Stimulated activated CD4-positive, alpha-beta T cell treated with anti-CD3 and anti-CD28 coated beads, Interleukin-1b, Interleukin-23, amount 100 ng/mL, for 1 hour (primary cell): ENCODE measurements at places on chromosomes 7 and 10.

DNA sequence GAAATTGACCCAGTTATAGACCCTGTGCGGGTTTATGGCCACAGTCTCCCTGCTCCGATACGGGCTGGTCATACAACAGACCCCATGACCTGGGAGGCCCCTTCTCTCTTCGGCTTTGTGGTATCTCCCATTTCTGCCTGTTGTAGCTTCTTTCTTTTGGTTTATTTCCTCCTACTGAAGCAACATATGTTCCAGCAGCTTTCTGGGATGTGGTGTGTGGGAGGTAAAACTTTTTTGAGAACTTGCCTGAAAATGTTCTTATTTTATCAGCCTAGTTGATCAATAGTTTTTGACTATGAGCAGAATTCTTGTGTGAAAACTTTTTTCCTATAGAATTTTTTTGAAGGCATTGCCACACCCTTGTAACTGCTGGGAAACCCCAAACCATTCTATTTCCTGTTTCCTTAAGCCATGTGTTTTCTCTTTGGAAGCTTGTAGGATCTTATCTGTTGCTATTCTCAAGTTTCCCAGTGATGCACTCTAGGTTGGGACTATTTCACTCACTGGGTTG is 80.0 kb downstream of the DAGLB start:
- no peak for DNase-seq

DNA sequence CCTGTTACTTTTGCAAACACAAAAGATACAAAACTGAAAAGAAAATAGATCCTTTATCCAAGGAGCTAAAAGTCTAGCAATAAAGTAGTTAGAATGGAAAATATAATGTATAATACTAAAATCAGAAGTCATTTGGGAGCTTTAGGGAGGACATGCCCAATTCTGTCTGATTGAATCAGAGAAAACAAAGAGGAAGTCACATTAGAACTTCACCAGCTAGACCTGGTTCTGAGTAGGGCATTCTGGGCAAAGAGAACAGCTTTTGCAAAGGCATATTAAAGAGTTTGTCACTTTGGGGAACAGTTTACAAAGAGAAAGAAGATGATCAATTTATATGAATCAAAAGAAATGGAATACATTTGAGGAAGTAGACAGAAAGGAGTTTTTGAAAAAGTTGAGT is 107.0 kb upstream of the PRSS1 start:
- no peak for DNase-seq

GRCh38 chr10:119754936-119755335 is 29.1 kb downstream of the INPP5F start:
- no peak for DNase-seq

DNA sequence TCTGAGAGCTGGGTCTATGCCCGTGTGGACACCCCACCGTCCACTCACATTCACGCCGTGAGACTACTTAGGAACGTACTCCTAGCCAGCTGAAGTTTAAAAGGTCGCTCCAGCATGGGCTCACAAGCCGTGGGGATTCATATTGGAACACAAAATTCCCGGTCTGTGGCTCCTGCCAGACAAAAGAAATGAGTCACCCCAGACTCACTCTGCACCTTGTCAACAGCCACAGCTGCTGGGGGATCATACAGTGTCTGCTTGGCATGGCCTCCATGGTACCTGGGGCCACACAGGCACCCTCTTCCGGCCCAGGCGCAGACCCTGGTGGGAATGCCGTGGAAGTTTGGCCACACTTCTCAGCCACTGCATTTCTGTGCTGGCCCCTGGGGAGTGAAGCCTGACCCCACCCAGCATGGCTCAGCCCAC is 228.4 kb downstream of the DNAJB6 start:
- DNase-seq = no peak

DNA sequence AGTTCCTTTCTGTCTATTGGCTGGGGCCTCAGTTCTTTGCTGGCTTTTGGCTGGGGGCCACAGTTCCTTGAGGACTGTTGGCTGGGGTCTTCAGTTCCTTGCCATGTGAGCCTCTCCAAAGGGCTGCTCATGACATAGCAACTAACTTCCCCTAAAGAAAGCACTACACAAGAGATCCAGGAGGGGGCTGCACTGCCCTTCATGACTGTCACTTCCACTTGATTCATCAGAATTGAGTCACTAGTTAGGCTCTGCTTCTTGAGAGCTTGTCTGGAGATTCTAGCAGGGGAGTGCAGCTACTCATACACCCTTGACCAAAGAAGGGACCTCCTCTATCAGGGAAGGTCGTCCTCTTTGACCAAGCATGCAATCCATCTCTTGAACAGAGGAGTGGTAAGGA is 38.0 kb upstream of the MKX start:
- no peak for DNase-seq

GRCh38 chr10:11180228-11180627 is 162.6 kb downstream of the CELF2 start:
- DNase-seq = peak; percentile 30
